ENCODE measurements at places on chromosomes 16 and 17.
A peak's percentile ranks its signal among the peaks of the same experiment; 100 is the strongest.

- peak; percentile 5 for DNase-seq
Measured at GRCh38 chr16:27843800-27844199, 219.7 kb downstream of the GSG1L start.

GRCh38 chr16:85481206-85481605 is 131.9 kb upstream of the GSE1 start:
- no peak for DNase-seq

- peak; percentile 78 for DNase-seq
Measured at GRCh38 chr17:4375039-4375748, 8.7 kb upstream of the UBE2G1 start.

GRCh38 chr16:84270071-84270470 is 24.6 kb upstream of the WFDC1 start:
- DNase-seq: no peak

GRCh38 chr17:31541559-31541958 is 150.1 kb downstream of the RAB11FIP4 start:
- DNase-seq: no peak

DNA sequence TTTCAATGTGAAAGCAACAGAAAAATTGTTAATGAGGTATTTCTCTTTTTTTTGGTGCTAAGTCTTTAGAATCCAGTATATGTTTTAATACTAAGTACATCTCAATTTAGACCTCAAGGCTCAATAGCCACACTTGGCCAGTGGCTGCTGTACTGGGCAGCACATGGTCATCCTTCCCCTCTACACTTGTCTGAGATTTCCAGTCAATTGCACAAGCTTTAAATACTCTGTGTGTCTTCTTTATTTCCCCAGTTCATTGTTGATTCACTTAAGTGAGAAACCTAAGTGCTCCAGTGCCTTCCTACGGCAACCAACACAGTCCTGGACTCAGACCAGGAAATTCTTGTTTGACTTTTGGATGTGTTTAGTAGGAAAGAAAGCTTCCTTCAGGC is 62.2 kb downstream of the TNRC6C start:
- DNase-seq: no peak

DNA sequence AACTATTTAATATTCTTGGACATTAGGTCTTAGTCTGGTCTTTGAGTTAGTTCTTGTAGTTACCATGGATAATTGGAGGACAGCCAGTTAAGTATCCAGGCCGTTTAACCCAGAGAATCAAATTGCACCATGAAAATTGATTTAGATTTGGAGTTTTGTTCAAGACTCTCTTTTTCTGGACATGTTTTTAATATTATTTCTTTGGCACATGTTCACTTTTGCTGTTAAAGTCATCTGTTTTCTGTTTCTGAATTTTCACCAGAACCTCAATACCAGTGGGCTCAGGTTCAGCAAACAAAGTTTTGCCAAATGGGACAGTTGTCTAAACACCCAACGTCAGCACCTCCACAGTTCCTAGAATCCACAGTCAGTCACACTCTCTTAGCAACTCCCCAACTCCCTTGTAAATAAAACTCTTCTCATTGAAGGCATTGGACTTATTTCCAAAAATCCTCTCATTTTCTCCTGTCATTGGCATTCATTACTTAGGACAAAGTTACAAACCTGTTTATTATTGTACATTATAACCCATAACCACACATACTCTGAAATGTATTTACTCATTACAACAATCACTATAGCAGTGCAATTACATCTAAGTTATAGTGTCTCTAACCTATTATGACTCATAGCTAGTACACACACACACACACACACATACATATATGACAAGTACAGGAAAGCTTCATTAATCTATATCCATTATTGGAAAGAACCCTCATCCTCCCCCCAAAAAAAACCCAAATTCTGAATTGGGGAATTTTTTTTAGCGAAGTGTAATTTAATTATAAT is 33.5 kb upstream of the DNAH9 start:
- no peak for DNase-seq

GRCh38 chr17:66169839-66170238 is 22.1 kb downstream of the CEP112 start:
- DNase-seq: no peak

- DNase-seq: no peak
Measured at GRCh38 chr16:17271687-17272086, 199.1 kb downstream of the XYLT1 start.

GRCh38 chr16:48232493-48233040 is 11.5 kb upstream of the LONP2 start:
- no peak for DNase-seq

GRCh38 chr17:51035431-51035830 is 85.2 kb downstream of the SPAG9 start:
- no peak for DNase-seq

- DNase-seq: peak; percentile 63
Measured at GRCh38 chr17:82229698-82230608, 1.1 kb downstream of the SLC16A3 start.

GRCh38 chr16:1336619-1337018 is 3.2 kb downstream of the BAIAP3 start:
- DNase-seq: no peak

DNA sequence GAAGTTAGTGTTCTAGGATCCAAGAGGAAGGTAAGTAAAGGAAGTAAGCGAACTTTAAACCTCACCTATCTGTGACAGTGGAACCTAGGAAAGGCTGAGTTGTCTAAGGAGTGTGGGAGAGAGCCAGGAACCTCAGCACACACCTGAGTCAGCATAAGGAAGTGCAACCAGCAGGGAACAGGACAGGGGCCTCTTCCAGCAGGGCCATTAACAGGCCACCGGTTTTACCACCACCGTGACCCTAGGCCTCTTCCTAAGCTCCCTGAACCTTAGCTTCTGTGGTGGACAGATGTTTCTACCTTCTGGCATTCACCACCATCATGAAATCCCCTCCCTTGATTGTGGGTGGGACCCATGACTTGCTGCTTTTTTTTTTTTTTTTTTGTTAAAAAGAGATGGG is 26.7 kb upstream of the GPATCH8 start:
- no peak for DNase-seq

GRCh38 chr16:89656435-89657121 is 930 bp downstream of the CHMP1A start:
- DNase-seq: no peak

DNA sequence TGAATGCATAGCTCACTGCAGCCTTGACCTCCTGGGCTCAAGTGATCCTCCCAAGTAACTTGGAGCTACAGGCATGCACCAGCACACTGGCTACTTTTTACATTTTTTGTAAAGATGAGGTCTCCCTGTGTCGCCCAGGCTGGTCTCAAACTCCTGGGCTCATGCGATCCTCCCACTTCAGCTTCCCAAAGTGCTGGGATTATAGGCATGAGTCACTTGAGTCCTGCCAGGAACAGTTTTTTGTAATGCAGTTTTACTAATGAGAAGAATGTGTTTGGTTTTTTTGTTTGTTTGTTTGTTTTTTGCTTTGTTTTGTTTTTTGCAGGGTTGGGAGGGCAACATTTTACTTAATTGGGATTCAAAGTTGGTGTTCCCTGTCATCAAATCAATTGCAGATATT is 22.2 kb downstream of the SOST start:
- DNase-seq: no peak

DNA sequence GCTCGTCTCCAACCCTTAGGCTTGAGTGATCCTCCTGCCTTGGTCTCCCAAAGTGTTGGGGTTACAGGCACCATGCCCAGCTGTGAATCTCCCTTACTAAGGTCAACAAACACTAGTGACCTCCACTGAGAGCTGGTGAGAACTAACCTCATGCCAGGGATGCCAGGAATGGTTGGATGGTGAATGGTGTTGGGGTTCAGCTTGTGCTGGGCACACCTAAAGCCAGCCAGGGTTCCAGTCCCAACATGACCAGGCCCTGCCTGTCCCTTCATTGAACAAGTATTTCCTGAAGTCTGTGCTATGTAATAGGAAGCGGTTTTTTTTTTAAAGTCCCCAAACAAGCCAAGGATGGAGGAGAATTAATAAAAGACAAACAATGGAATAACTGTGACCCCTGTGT is 56.0 kb upstream of the TOB1 start:
- DNase-seq: no peak

DNA sequence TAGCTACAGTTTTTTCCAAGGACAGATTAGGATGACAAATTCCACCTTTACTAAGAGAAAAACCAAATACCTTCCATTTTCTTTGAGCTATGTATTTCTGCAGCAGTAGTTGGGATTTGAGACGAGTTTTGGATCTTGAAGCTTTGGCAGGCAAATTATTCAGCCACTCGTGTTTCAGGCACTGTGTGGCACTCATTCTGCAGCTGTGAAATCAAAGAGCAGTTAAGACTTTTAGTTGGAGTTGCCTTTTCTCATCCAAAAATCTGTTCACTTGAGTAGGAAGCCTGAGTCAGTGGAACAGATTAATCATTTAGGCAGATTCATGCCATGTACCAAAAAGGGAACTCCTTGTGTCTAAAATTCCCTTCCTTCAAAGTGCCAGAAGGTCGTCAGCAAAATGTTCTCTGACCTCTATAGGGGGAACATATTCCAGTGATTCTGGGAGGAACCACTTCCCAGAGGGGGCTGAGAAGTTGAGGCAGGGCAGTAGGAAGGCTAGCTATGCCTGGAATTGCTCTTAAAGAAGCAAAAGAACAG is 20.1 kb downstream of the ORC6 start:
- no peak for DNase-seq

DNA sequence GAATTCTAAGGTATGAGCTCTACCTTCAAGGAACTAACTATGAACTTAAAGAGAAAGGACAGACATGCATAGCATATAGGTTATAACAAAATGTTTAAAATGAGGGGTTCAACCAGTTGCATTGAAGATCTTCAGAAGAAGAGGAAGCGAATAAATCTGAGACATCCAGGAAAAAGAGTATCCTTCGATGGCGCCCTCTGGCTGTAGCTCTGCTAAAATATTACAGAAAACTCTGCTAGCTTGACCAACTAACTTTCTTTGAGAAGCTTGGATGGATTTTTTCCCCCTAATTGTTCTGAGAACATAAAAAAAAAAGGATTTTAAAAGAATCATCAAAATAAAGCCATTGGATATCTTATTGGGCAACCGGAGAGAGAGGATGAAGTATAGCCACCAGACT is 659.9 kb upstream of the SOX9 start:
- no peak for DNase-seq

- no peak for DNase-seq
Measured at GRCh38 chr16:78647019-78647418, 547.6 kb downstream of the WWOX start.

GRCh38 chr16:10490141-10490540 is 90.3 kb downstream of the EMP2 start:
- no peak for DNase-seq

DNA sequence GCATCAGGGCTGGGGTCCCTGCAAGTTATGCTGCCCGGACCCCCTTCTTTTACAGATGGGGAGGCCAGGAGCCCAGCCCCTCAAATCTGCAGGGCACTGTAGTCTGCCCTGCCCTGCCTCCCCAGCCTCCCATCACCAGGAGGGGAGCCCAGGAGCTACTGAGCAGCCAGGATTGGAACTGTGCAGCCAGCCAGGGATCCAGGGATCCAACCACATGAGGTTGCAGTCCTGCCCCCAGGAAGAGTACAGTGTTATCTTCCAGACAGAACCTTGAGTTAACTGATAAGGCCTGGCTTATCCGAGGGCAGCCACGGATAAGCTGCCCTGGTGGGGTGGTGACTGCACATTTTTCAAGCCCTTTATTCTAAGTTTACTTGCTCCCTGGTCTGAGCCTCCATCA is 11.4 kb upstream of the NDRG4 start:
- no peak for DNase-seq

GRCh38 chr16:85664580-85665372 is 24.0 kb downstream of the GINS2 start:
- DNase-seq: no peak

DNA sequence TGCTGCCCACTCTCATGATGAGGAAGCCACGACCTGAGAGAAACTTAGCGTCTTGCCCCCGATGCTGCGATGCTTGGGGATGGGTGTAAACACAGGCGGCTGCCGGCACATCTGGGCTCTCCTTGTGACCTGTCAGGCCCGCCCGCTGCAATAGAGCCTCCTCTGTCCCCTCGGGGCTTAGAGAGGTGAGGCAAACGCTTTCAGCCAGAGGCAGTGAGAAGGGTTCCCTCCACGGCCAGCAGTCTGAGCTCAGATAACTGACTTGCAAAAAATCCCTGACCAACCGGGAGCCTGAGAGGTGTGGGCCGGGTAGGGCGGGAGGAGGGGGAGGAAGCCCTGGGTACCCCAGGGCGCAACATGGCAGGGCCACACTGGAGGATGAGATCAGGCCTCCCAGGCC is 260.6 kb downstream of the C16orf95 start:
- peak; percentile 28 for DNase-seq

GRCh38 chr17:62630365-62631085 is 3.1 kb downstream of the MRC2 start:
- DNase-seq: no peak

- DNase-seq: no peak
Measured at GRCh38 chr17:39618956-39619785, 7.6 kb upstream of the PPP1R1B start.

DNA sequence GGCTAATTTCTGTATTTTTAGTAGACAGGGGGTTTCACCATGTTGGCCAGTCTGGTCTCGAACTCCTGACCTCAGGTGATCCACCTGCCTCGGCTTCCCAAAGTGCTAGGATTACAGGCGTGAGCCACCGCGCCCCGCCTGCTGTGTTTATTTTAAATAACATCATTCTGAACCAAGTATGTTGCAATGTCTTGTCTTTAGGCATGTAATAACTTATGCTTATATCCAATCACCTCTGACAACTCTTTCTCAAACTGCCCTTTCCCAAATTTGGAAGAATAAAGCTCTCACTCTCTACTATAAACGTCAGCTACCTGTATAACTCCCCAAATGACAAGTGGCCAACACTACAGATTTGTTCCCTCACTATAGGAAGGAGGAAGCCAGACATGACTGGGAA is 103.1 kb upstream of the FA2H start:
- no peak for DNase-seq

DNA sequence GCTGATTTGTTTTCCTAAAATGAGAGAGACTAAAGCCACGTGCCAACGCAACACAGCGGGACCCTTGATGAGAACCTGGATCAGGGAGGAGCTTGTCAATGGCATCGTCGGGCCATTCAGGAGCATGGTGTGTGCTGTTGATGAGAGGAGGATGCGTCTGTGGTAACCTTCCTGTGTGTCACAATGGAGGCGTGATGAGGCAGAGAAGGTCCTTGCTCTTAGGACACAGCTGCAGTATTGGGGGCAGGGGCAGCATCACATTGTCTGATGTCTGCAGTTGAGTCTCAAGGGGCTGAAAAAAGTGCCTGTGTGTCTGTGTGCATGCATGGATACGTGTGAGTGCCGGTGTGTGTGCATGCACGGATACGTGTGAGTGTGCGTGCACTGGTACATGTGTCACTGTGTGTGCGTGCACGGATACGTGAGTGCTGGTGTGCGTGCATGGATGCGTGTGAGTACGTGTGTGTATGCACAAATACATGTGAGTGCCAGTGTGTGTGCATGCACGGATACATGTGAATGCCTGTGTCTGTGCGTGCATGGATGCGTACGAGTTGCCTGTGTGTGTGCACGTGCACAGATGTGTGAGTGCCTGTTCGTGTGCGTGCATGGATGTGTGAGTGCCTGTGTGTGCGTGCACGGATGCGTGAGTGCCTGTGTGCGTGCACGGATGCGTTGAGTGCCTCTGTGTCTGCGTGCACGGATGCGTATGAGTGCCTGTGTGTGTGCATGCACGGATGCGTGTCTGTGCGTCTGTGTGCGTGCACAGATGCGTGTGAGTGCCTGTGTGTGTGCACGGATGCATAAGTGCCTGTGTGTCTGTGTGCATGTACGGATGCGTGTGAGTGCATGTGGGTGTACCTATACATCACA is 39.3 kb downstream of the BAIAP2 start:
- no peak for DNase-seq

GRCh38 chr16:17321824-17322223 is 148.9 kb downstream of the XYLT1 start:
- no peak for DNase-seq
